Stimulated activated naive CD8-positive, alpha-beta T cell treated with anti-CD3 and anti-CD28 coated beads, Interleukin-15, amount 100 ng/mL, for 72 hours (primary cell): ENCODE measurements at places on chromosomes 12 and 14.

GRCh38 chr12:1491983-1492697, 102.2 kb downstream of the FBXL14 start:
- DNase-seq, result no peak

GRCh38 chr12:73719223-73719622, 818.4 kb upstream of the ATXN7L3B start:
- DNase-seq, result no peak

DNA sequence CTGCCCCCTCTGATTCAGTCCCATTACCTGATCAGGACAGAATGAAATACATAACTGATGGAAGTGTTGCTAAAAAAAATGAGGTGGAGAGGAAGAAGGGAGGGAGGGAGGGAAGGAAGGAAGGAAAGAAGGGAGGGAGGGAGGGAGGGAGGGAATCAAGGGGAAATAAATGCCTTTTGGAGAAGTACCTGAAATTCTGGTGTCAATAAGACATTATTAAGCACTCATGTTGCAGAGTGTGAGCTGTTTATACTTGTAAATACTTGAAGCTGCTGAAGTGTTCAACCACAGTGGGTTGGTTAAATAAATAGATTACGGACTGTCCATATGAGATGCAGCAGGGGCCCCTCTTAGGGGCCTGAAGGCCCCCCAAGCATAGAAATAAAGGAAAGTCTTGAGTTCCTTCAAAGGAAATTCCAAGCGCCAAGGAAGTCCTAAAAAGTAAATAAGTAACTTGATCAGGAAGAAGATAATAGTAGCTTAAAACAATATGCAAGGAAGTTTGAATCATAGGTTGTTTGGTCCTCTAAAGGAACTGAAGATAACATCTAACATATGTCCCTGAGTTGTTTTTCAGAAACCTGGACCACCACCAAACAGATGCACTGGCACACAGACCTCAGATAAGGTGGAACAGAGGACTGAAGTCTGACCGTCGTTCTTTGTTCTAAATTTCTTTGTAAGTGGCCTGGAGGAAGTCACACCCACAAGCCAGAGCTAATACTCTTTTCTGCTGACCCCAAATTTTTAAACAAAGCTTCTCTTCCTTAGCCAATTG, 110.8 kb downstream of the SEC23A start:
- no peak for DNase-seq

- no peak for DNase-seq
These were observed 41.1 kb downstream of the ACSM4 start for GRCh38 chr12:7344833-7345606.

DNA sequence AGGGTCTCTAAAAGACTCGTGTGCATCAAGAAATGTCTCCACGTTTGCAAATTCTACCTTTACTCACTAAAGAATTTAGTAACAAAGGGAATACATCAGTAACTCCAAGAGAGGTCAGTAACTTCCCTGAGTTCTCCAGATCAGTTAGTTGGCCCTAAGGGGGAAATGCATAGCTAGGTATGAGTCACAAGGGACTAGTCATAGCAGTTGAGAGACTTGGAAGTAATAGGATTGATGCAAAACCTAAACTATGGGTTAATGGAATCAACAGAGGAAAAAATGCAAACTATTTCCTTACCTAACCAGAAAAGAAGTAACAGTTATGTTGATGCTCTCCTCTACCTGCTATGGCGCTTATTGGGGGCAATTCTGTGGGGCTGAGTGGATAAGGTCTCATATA, 148.8 kb upstream of the GARIN6 start:
- DNase-seq, result no peak

DNA sequence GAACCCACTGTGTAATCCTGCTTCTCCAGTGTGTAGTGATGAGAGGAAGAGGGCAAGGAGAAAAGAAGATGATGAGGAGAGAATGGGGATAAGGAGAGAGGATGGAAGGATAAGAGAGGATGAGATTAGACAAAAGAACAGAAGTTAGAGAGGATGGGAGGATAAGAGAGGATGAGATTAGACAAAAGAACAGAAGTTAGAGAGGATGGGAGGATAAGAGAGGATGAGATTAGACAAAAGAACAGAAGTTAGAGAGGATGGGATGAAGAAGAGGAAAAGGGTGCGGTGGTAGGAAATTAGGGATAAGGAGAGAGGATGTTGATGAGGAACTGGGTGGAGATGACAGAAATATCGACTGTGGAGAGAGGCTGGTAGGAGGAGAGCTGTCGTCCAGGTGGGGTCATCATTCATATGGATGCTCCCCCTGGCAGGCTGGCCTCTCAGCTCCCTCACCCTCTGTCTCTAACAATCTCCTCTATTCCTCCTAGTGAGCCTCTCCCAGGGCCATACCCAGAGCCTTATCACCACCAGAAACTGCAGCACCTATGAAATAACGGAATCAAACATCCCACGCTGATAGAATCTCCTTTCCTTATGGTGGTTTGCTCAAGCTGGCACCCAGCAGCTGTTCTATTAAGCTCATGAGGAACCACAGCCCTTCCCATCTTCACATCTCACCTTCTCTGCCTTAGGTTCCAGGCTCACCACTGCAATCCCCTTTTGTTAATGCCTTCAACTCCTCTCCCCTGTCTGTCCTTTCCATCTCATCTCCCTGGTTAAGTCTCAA, 6.0 kb upstream of the CIROP start:
- DNase-seq, result no peak

GRCh38 chr14:104211215-104211614, 72.8 kb downstream of the KIF26A start:
- DNase-seq, result no peak

GRCh38 chr14:104076743-104077142, 8.8 kb upstream of the ASPG start:
- no peak for DNase-seq

DNA sequence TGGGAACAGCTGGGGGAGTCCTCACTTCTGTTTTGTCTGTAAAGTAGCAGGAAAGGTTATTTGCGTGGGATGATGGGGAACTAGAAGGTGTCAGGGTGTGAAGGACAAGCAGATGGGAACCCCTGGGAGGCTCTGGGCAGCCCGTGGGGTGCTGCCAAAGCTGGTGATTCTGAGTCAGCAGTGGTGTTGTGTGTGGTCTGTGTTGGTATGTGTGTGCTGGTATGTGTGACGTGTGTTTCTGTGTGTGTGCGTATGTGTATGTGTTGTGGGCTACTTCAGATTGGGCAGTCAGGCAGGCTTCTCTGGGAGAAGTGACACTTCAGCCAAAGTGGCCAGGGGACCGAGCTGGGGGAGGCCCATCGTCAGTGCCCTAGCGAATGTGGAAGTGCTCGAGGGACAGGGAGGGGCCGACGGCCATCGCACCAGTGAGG, 15.3 kb upstream of the BDKRB2 start:
- DNase-seq, result no peak

DNA sequence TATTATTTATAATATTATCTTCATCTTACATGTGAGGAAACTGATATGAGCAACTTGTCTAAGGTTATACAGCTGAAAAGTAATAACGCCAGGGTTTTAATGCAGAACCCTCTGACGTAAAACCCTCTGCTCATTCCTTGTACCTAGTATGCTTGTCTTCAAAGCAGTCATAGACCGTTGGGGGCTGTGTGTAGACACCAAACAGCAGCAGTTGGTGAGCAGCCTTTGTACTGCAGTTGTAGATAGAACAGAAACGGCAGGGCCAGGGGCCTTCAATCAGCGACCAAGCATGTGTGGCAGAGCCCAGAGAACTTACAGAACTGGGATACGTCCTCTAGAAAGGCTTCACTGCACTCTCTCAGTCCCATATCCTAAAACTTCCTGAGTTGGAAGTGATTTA, 28.1 kb downstream of the EVL start:
- DNase-seq, result no peak

DNA sequence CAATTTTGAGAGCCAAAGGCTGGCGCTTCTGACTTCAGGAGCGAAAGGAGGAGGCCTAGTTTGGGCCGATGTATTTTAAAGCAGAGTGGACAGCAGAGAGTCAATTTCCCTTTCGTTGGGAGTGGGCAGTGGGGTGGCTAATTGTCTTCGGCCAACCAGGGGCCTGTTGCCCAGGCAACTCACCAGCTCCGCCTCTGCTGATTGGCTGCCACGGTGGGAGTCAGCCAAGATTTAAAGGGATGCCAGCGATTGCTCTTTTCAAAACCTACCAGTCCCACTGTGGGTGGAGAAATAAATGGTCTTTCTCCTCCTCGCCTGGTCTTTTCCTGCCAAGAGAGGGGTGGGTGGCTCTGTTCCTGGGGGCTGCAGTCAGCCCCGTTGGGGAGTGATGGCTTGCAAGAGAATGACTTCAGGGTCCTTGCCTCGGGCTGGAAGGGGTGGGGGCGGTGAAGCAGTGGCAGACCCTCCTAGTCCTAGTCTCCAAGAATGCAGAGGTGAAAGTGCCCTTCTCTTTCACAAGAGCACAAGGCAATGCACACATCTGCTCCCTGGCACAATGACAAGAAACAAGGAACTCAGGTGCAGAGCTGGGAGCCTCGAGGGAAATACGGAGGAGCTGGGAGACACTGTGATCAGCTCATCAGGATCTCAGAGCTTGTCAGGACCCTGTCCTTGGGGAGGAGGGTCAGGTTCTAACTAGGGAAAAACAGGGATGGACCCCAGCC, 37.7 kb downstream of the RASAL1 start:
- DNase-seq, result no peak

GRCh38 chr14:103423050-103423461, 37.8 kb downstream of the MARK3 start:
- DNase-seq, result no peak

- no peak for DNase-seq
These were observed 114.8 kb downstream of the SNAPC1 start for GRCh38 chr14:61877035-61877390.

DNA sequence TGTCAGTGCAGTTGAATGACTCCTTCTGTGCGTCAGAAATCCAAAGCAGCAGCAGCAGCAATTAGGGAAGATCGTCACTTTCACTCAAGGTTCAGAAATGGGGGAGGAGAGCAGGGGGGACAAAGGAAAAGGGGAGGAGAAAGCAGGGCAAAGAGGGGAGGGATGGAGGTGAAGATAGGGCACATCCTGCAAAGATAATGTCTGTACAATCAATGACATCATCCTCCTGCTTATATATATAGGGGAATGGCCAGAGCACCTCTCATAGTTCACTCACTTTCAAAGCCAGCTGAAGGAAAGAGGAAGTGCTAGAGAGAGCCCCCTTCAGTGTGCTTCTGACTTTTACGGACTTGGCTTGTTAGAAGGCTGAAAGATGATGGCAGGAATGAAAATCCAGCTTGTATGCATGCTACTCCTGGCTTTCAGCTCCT, at the start of gene NTS:
Gene NTS, plus strand, starts transcription at position 265 of the 431 bp plus-strand sequence. Its CDS starts 109 bp downstream, at position 374.
- no peak for DNase-seq

DNA sequence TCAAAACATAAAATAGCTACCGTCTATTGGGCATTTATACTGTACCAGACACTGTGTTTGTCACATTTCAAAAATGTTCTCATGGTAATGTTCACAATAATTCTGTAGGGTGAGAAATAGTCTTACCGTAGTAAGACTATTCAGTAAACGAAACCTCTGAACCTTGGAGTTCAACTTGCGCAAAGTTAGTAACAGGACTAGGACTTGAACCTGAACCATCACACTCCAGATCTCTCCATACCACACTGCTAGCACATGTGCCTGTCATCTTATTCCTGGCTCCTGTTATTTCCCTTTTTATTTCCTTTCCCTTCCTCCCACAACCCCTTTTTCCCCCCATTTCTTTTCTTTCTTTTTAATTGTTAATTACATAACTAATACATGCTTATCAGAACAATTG, 65.4 kb downstream of the PLEKHA5 start:
- no peak for DNase-seq

DNA sequence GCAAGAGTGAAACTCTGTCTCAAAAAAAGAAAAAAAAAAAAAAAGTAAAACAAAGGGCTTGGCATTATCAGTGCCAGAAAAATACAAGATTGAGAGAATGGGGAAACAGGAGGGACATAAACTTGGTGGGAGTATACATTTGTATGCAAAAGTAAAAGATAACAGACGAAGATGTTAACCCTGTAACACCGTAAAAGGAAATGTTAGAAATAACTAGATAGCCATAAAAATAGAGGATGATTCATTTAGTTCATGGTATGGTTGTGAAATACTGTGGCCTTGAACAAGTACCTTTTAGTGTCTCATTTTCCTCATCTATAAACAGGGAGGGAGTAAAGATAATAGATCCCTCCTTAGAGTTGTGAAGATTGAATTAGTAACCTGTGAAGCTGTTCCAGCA, 33.3 kb downstream of the ATP2A2 start:
- no peak for DNase-seq

GRCh38 chr12:109627633-109628032, 54.0 kb downstream of the MVK start:
- no peak for DNase-seq

- no peak for DNase-seq
These were observed 137.2 kb upstream of the DNM1L start for GRCh38 chr12:32541754-32542374.

GRCh38 chr12:6407236-6407954, 23.4 kb downstream of the LTBR start:
- DNase-seq, result no peak

DNA sequence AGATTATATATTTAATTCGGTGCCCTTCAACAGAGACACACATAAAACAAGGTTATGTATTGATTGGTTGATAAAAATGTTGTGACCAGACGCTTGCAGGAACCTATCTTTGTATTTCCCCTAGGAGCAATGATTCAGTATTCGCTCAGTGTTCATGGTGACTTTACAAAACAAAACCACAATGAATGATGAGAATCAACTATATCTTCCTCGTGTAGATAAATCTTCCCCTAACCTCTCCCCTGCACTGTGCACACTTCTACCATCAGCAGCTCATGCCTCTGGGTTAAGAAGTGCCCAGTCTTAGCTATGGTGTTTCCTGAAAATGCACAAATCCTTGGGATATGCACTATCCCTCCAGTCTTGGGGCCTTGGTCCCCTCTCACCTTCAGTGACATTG, 16.3 kb downstream of the RIN3 start:
- no peak for DNase-seq
